ENCODE measurements at places on chromosomes 16 and 17.
A peak's percentile ranks its signal among the peaks of the same experiment; 100 is the strongest.

DNA sequence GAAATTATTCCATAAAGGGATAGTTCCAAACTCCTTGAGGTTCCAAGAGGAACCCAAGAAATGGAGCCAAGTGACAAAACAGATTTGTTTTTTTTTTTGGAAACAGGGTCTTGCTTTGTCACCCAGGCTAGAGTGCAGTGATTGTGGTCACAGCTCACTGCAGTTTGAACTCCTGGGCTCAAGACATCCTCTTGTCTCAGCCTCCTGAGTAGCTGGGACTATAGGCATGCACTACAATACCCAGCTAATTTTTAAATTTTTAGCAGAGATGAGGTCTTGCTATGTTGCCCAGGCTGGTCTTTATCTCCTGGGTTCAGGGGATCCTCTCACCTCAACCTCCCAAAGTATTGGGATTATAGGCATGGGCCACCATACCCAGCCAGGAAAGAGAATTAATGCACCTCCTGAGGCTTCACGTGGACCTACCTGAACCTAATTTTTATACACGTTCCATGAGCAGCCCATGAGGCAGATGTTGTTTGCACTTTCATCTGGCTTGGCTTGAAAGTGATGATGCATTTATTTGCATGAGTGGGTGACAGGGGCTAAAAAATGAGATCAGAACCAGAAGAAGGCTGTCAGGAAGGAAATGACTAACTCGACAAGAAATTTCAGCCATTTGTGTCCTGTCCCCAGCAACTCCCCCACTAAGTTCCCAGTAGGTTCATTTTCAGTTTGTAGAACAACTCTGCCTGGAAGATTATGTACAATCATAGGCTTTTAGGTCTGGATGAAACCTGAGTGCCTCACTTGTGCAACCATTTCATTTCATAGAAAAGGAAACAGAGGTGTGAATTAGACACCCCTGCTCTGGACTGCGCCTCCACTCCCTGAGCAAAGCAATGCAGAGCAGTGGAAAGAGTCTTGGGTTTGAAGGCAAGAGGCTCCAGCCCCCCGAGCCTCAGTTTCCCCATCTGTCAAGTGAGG lies 10.3 kb upstream of the IRF8 start:
- peak; percentile 17 for DNase-seq

- DNase-seq: no peak
Observed at GRCh38 chr17:4998027-4998731, 429 bp downstream of the KIF1C start.

DNA sequence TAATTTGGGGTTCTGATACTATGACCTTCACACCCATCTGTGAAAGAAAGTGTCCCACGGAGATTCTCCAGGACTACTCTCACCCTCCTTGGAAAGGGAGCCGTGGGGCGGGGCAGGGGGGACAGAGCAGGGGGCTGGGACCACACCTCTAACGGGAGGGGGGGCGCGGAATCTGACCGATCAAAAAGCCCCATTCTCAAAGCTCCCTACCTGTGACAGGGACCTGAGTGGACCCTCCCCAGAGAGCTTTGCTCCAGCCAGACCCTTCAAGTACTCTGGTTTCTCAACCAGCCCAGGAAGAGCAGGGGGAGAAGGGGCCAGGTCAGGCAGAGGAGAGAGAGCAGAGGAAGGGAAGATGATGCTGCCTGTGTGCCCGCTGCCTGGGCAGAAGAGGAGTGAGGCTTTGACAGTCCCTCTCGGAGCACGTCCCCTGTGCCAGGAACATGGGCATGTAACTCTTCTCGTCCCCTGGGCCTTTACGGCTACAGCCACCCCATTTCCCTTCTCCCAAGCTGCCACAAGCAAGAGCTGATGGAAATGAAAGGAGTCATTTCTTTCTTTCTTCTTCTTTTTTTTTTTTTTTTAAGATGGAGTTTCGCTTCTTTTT lies 682 bp downstream of the XAF1 start:
- DNase-seq: no peak

GRCh38 chr16:47519546-47519945 lies 58.4 kb downstream of the PHKB start:
- no peak for DNase-seq

DNA sequence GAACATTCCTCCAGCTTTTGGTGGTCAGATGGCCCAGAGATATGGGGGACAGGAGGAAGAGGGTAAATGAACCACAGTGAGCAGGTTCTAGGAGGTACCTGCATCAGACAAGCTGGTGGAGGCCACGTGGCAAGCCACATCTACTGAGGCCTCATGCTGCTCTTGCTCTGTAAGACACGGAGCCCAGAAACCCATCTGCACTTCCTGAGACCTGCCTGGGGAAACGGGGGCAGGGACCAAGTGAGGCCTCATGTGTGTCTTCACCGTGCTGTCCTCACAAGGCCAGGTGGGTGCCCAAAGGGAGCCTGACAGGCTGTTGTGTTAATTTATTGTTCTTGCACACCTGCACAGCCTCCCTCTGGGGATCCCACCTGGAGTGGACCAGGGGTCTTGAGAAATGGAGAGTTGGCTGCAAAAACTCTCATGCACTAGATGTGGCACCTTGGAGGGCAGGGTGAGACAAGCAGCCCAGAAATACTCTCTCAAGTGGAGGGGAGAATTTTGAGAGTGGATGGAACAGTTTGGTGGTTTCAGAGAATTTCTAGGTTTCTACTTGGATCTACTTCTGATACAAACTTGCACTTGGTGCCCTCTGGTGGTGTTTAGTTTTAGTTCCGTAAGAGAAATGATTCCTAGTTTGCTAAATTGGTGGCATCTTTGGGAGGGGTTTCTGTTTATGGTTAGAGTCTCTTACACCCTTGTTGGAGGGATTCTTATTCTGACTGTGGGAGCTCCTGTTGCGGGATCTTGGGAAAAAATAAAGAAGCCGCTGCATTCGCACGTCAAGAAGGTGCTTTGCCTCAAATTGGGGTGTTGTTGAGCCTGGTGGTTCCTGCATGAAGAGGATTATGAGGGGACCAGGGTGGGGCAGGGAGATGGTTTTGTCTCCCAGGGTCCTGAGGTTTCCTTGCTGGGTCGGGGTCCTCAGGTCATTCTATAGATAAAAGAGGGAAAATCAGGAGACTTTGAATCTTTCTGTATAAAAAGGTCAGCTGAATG lies 47.5 kb downstream of the SLC6A2 start:
- peak; percentile 34 for DNase-seq

- DNase-seq: no peak
Observed at GRCh38 chr17:79045001-79045729, 21.2 kb downstream of the C1QTNF1 start.

DNA sequence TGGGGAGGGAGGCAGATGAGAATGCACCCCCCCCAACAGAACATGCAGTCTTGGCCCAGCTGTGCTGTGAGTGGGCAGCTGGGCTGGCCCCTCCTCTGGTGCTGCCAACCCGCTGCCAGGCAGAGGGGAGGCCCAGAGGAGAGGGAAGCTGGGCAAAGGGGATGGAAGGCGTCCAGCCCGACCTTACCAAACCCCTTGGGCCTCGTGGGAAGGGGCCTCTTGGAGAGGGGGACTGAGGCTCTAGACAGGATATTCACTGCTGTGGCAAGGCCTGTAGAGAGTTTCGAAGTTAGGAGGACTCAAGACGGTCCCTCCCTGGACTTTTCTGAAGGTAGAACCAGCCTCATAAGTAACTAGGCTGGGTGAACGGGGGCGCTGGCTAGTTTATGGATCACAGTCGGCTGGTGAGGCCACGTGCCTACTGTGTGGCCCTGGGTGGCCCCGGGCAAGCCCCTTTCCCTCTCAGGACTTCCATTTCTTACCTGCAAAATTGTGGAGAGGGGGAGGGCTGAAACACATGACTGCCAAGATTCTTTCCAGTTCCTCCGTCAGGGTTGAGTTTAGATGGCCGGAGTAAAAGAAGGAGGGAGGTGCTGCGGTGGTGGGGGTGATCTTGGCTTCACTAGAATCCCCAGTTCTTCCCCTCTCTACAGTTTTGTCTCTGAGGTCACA lies 857 bp upstream of the STAT5A start:
- DNase-seq: peak; percentile 57

GRCh38 chr16:1159973-1160772 lies 7.3 kb downstream of the CACNA1H start:
- no peak for DNase-seq

- DNase-seq: no peak
Observed at GRCh38 chr16:34802396-34802795, 1343.0 kb downstream of the TP53TG3F start.

DNA sequence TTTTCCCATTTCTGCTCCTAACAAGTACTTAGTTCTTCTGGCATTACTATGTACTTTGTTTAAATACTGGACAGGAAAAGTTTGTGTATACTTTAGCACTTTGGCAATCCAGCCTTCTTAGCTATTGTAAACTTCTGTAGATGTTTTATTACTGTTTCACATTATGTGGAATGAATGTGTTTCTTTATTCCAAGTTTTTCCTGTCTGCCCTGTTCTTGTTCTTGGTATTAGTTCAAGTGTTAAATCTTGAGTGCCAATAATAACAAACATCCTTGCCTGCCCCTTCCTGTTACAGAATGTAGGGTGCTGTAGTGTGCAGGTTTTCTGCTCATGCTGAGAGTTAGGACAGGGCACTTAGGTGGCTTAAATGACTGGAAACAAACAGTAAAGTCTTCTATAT lies 7.3 kb upstream of the CAPNS2 start:
- DNase-seq: no peak

- DNase-seq: no peak
Observed at GRCh38 chr17:22171631-22172030, 479.3 kb downstream of the KCNJ18 start.

DNA sequence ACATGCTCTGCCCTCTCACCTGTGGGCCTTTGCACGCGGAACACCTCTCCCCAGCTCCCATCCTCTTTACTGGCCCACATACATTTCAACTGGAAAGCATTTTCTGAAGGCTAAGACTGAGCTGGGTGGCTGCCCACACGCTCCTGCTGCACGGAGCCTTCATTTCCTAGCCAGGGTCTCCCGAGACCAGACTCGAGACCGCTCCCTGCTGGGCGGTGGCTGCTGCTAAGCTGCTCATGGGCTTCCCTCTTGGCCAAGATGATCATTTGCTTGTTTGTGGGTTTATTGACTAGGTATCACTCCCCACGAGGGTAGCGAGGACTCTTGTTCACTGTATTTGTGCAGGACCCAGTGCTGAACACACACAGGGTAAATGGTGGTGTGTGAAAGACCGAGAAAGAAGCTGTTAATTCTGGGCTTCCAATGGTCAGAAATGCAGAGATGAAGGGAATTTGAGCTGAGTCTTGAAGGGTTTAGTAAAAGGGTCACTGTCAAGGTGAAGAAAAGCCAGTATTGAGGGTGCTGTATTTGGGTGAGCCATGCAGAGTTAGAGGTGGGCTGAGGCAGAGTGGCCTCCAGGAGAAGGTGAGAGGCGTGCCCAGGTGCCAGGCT lies 907 bp downstream of the TRAPPC2L start:
- DNase-seq: peak; percentile 77

GRCh38 chr16:81410643-81411293 lies 33.8 kb upstream of the CMIP start:
- DNase-seq: no peak

- no peak for DNase-seq
Observed at GRCh38 chr16:51666821-51667220, 515.8 kb upstream of the SALL1 start.

DNA sequence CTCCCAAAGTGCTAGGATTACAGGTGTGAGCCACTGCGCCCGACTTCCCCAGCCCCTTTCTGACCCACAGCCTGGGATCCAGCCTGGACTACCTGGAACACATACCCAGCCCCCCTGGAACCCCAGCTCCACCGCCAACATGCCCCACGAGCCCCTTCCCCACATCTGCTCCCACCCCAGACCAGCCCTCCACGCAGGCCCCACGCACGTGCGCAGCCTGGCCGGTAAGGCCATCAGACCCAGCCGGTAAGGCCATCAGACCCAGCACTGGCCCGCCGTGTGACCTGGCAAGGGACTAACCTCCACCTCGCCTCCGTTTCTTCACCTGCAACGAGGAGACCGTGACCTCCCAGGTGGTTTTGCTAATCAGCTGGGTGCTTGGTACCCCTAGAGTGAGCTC lies 46.5 kb downstream of the RPH3AL start:
- DNase-seq: no peak

- DNase-seq: no peak
Observed at GRCh38 chr16:88306411-88306810, 76.3 kb upstream of the ZNF469 start.

DNA sequence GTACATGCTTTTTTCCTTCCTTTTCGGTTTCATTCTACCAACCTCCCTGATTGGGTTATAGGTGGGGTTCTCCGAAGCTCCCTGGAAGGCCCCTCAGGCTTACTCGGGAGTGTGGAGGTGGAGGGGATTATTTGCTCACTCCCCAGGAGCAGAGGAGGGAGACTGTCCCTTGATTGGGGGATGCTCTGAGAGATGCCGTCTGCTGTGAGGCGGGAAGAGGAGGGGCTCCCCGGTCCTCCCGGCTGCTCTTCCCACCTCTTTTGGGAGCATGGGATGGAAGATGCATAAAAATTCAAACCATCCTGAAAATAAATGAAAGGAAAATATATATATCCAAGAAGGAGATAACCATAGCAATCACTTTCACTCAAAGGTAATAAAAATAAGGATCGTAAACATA lies 16.1 kb upstream of the RPTOR start:
- DNase-seq: no peak

- no peak for DNase-seq
Observed at GRCh38 chr17:64992325-64992802, 64.2 kb downstream of the GNA13 start.

Data from CD4-positive, alpha-beta T cell treated with Interleukin-21 for 1 hour (primary cell).